ENCODE measurements at places on chromosomes 7 and 10.

DNA sequence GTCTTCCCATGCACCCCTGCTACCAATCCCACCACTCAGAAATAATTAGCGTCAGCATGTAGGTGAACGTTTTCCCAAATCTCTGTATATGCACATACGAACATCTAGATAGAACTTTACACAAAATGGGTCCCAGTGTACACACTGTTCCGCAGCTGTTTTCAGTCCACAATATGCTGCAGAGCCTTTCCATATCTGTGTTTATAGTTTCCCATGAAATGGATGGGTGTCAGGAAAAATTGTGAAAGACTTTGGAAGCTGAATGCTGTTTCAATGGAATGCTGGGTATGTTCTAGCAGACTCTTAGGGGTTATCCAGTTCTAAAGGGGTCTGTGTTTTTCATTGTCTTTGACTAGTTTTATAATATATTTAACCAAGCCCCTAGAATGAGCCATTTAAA, 13.8 kb downstream of the GRK5 start:
- DNase-seq, result no peak

DNA sequence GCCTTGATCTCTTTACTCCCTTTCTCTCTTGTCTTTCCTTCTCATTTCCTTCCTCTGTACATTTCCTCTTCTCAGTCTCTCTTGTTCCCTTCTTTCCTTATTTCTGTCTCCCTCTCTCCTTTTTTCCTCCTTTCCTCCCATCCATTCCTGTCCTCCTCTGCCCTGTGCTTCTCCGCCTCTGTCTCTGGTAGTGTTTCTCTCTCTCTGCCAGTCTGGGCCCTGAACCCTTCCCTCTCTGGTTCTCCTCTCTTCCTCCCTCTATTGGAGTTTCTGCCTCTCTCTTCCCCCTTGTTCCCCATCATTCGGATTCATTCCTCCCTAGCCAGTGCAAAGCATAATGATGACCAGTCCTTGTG, 13.2 kb upstream of the PAX2 start:
- no peak for DNase-seq

- DNase-seq, result peak; percentile 2
These were observed 67.9 kb downstream of the ZNF680 start for GRCh38 chr7:64494912-64495461.

DNA sequence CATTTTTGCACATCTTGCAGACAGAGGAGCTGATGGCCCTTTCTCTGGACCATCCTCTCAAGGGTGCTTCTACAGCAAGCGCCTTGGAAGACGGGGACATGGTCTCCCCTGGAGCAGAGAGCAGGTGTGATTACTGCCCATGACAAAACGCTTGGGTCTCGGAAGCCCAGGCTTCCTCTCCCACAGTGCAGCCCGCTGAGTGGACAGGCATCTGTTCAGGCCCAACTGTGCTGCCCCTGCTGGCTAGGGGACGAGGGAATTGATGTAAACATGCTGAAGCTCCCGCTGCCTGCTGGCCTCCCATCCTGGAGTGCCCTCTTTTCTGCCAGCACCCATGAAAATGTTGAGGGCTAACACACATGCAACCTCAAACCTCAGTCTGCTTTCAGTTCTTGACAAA, 14.3 kb downstream of the IL15RA start:
- no peak for DNase-seq

DNA sequence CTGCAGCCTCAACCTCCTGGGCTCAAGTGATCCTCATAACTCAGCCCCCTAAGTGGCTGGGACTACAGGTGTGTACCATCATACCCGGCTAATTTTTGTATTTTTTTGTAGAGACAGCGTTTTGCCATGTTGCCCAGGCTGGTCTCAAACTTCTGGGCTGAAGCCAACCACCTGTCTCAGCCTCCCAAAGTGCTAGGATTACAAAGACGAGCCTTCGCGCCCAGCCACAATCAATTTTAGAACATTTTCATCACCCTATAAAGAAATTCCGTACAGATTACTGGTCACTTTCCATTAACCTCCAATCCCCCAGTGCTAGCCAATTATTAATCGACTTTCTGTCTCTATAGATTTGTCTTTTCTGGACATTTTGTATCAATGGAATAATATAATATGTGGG, 32.3 kb upstream of the PALS2 start:
- peak; percentile 27 for DNase-seq

GRCh38 chr10:100948916-100949315, 20.4 kb upstream of the SEMA4G start:
- DNase-seq, result no peak

- peak; percentile 75 for DNase-seq
These were observed 7.7 kb upstream of the HYCC1 start for GRCh38 chr7:23021596-23021995.

DNA sequence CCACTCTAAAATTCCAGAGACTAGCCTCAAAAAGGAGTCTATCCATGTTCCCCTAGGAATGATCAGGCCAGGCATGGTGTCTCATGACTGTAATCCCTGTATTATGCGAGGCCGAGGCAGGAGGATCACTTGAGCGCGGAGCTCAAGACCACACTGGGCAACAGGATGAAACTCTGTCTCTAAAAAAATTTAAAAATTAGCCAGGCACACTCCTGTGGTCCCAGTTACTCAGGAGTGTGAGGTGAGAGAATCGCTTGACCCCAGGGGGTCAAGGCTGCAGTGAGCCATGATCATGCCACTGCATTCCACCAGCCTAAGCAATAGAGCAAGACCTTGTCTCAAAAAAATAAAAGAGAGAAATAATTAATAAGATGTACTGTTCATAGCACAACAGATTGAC, 256.8 kb downstream of the KCND2 start:
- DNase-seq, result no peak

- no peak for DNase-seq
These were observed 140.6 kb downstream of the GNAI1 start for GRCh38 chr7:80275192-80275605.

- no peak for DNase-seq
These were observed 28.9 kb downstream of the CPA1 start for GRCh38 chr7:130409067-130409711.

- DNase-seq, result peak; percentile 55
These were observed 117.6 kb downstream of the TSPAN12 start for GRCh38 chr7:120740348-120740747.

DNA sequence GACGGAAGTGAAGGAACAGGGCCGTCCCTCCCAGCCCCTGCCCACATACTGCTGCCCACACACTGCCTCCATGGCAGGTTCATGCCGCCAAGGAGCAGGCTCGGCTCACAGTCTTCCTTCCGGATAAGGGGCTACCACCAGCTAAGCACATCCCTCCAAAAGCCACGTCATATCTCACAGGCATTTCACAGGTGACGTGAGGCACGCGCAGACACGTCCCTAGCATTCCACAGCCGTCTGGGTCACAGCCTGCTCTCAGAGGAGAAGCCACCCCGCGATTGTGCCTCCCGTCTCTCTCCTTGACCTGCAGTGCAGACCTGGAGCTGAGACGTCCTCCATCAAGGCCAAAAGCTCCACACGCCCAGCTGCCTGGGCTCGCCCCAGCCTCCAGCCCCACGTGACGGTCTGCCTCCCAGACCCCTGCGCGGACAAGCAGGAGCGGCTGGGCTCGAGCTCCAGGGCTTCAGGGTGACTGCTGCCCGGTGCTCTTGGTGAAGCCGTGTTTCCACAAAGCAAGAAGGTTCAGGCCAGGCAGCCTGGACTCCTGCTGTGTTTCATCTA, 114.0 kb downstream of the MAD1L1 start:
- DNase-seq, result no peak

DNA sequence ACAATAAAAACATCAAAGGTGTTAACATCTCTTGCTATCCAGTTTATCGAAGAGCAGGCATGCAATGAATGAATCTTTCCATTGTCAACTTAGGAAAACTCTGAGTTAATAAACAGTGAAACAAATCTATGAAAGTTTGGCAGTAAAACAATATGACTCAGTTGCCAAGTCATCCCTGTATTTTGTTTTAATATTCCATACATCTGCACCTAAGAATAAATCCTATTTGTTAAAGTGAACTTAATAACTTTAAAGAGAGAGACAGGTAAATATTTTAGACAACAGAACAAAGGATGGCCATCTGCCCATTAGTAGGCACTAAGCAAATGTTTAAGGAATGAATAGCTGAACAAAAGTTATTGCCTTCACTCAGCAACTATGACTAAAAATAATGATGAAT, 700.5 kb upstream of the CELF2 start:
- no peak for DNase-seq

- no peak for DNase-seq
These were observed 37.2 kb downstream of the HTRA1 start for GRCh38 chr10:122498521-122498920.

- no peak for DNase-seq
These were observed 43.6 kb downstream of the PPP1R3A start for GRCh38 chr7:113875224-113875623.

DNA sequence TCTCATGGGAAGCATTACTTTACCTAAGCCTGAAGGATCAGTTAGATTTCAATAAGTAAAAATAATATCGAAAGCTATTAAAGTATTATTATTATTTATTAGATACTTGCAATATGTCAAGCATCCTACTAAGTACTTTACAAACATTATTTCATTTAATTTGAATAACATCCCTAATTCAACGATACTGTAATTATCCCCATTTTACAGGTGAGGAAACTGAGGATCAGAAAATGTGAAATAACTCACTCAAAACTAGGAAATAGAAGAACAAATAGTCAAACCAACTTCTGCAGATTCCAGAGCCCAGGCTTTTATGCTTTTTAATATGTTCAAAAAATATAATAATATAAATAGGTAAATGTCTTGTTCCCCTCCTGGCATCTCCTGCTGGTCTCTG, 10.3 kb upstream of the PDCD4 start:
- DNase-seq, result no peak

- peak; percentile 85 for DNase-seq
These were observed 339.0 kb downstream of the RNLS start for GRCh38 chr10:88243836-88244730.

DNA sequence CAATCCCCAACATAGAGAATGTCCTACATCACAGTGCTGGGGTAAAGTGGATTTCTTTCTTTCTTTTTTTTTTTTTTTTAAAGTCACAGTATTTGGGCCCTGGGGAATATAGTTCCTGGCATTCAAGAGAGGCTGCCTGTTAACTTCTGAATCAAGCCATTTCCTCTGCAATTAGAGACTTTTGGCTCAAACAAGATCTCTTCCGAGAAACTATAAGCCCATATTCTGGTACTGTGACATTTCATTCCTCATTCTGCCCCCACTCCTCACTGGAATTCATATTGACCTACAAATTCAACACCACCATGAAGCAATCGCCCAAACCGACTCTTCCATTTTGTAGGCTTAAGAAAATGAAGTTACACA, 187.4 kb downstream of the PHTF2 start:
- peak; percentile 9 for DNase-seq

DNA sequence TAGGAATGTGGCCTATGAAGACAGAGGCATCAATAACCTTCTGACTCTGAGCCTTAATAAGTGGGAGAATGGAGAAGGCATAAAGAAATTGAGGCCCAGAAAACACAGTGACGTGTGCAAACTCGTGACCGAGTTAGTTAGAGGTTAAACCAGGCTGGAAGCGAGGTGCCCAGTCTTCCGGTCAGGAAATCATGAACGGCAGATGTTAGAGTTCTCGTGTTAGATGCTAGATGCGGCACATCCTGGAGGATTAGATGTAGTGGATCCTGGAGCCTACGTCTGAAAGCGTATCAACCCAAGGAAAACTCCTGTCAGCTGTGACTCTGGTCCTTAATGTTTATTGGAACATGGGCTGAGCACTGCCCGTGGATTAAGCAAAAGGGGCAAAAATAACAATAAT, 275.9 kb downstream of the TCF7L2 start:
- no peak for DNase-seq

GRCh38 chr10:22159979-22160378, 57.8 kb downstream of the EBLN1 start:
- no peak for DNase-seq

DNA sequence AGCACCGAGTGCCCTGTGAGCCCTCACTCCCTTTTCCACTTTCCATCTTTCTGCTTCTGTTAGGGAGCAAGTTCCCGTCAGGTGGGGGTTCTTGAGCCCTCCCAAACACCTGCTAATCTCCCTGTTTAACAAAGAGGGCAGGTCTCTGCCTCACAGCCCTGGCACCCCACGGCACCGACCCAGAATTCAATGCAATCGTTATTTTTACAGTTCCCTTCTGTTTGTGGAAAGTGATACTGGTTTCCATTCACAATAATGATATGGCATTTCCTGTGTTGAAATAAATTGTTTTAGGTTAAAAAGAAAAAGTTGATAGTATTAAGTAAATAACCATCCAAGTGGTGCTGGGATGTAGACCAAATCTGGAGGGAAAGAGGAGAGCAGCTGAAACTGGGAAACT, 38.8 kb upstream of the SLC29A3 start:
- DNase-seq, result no peak

DNA sequence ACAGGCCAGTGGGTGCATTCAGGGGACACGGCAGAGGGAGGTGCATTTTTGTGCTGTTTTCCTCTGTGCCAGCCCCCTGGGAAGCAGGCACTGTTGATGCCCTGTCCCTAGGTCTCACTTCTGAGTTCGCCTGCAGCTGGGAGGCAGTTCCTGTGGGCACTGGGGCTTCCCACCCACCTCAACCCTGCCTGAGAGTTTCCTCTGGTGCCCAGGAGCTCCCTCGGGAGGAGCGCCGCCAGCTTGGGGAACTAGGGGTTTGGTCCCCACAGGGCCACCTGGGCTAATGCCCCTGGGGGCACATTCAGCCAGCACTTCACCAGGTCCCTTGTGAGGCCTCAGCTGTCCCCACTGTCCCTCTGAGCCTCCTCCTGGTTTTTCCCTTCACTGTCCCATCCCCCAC, 178.2 kb upstream of the RHEB start:
- no peak for DNase-seq

GRCh38 chr7:11846361-11846955, 14.5 kb upstream of the THSD7A start:
- DNase-seq, result peak; percentile 59

DNA sequence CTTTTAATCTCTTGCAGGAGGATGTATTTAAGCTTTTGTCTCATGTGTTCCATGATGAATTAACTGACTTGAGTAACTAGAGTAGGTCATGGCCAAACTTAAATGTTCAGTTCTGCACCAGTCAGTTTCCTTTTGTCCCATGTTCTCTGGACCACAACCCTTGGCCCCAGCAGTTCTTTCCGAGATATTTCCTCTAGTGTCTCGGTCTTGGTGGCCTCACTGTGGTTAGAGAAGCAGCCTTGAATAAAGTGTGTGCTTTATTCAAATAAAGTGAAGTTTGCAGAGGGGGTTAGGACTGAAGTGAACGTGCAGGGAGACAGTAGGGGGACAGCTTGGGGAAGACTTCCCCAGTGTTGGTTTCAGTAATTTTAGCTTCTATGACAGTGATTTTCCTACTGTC, 9.3 kb downstream of the ZNF212 start:
- DNase-seq, result no peak
